ENCODE measurements at places on chromosomes 11 and 22.
A peak's percentile ranks its signal among the peaks of the same experiment; 100 is the strongest.

GRCh38 chr11:118263695-118264568, at the start of gene MPZL2:
MPZL2 (minus strand) TSS chr11:118264297; CDS start chr11:118264153, 144 bp downstream.
- DNase-seq = no peak

DNA sequence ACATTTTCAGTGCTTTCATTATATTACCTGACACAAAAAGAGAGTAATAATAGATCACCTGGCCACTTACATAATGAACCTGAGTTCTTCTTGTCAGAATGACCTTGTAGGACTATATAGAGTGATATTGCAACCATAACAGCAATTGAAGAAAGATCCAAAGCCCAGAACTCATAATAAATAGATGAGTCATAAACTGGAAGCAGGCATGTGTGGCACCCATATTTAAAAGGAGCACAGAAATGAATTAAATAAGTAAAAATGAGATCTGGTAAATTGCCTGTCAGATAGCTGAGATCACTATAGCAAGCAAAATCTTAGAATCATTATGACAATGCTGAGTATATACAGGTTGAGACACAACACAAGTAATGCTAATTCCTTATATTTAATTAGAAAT, 331.8 kb downstream of the AASDHPPT start:
- DNase-seq = no peak

- DNase-seq = no peak
Measured at GRCh38 chr11:74550991-74551753, 41.2 kb upstream of the POLD3 start.

DNA sequence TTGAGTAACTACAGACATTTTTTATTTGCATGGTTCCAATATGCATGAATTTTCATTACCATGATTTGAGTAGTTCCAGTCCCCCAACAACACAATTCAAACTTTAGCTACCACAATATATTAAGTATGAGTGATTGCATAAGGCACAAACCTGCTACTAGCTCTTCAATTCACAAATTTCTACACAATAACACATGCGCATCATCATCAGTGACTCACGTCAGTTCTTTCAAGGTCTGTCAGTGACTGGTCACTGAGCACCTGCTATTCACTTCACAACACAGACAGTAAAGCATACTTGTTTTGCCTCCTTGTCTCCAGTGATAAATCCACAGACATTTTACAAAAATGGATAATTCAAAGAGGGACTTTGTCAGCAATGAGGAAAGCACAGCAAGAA, 435.1 kb upstream of the CCDC90B start:
- DNase-seq = no peak

DNA sequence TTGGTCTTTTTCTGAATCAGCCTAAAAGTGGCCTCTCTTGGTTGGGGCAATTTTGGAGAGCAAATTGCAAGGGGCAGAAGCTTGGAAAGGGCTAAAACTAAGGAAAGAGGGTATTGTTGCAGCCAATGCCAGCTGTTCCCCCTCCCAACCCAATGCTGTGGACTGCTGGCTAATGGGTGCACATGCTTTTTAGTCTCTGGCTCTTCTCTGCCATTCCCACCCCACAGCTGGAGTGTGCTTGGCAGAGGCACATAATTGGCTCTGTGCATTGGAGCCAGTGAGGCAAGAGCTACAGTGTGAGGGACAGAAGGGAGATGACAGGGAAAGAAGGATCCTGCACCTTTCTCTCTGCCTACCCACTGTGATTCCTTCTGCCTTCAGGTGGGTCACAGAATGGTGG, 140.0 kb downstream of the NECTIN1 start:
- DNase-seq = no peak

DNA sequence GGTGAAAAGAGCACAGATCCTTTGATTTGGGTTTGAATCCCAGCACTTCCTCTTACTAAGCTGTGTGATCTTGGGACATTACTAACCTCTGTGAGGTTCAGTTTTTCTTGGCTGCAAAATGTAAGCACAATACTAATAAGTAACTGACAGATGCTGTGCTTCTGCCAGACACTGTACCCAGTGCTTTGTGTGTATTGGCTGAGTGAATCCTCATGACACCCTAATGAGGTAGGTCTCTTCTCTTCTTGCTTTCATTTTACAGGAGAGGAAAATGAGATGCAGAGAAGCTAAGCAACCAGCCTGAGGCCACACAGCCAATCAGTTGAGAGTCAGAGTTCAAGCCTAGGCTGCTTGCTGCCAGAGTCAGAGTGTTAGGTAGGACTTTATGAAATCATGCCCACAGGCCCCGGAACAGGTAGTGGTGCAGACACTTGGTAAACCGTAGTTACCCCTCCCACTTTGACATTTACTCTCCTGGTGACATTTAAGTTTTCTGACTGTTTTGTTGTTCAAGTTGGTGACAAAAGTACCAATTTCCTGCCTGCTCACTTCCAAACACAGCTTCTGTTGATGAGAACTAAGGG, 21.2 kb downstream of the PTPRJ start:
- DNase-seq = peak; percentile 50

GRCh38 chr11:69204246-69204940, 48.7 kb downstream of the SMIM38 start:
- DNase-seq = no peak

GRCh38 chr11:65131895-65132237, 2.5 kb downstream of the SYVN1 start:
- no peak for DNase-seq

- DNase-seq = no peak
Measured at GRCh38 chr11:122320671-122321070, 204.7 kb upstream of the BLID start.

- DNase-seq = no peak
Measured at GRCh38 chr11:130560000-130560780, 111.7 kb downstream of the ADAMTS15 start.

DNA sequence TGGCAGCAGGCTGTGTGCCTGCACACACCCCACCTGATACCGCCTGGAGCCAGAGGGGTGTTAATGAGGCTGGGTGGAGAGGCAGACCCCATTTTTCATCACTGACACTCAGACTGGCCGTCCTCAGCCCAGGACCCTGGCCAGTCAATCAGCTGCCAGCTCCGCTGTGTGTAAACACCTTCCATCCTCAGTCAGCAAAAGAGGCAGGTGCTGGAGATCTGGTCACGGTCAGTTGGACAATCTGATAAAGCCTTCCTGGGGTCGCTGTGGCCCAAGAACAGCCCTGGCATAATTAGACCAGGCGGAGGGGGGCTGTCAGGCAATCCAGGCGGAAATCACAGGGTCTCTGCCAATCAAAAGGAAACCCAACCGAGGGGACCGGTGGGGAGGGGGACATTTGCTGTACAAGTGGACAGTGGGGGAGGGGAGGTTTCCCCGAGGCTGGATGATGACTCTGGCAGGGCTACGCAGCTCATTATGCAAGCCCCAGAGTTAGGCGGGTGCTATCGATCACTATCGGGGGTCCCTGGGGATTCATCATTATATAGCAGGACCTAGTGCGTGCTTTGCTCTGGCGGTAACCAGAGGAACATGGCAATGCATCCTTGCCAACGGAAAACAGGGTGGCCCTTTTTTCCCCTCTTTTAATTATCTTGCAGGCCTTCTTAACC, 72.9 kb downstream of the ABTB2 start:
- DNase-seq = no peak

GRCh38 chr11:128451652-128452470, 135.5 kb downstream of the ETS1 start:
- DNase-seq = no peak

GRCh38 chr11:90476442-90477007, 253.7 kb upstream of the CHORDC1 start:
- no peak for DNase-seq

DNA sequence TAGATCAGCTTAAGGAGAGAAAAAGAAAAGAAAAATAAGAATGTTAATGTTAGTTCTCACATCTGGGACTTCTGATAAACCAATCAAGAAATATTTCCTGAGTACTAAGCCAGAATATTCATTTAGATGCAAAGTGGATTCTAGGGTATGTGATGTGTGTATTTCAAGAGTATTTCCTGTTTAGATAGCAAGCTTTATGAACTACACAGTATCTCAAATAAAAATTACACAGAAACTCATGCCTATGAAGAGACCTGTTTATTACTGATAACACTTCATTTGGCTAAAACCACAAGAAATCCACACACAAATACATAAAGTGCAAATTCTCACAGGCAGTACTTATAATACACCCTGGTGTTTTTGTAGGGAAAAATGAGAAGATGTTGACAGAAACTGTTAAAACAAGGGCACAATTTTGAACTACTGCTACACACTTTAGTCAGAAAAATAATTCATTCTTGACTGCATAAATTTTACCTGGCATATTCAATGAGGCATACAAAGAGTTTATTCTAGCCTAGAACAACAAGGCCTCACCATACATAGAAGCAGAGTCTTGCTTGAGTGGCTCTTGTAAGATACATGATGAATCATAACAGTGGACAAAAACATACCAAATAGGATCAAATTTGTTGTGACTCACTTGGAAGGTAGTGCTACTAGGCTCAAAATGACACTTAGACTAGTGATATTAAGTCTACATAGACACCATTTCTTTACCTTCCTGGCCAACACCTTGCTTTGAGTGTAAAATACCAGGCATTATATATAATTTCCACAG, 18.8 kb upstream of the P4HA3 start:
- DNase-seq = no peak

DNA sequence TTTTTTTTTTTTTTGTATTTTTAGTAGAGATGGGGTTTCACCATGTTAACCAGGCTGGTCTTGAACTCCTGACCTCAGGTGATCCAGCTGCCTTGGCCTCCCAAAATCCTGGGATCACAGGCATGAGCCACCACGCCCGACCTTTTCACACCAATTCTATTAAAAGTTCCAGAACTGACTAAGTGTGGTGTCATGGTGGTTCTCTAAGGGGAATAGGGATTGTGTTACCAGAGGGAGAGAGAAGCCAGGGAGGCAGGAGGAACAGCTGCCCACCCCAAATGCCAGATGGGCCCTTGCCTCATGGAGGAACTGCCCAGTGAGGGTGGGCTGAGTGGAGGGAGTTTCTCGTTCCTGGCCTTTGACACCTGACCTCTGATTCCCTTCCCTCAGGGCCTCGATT, 5.9 kb downstream of the RPS6KA4 start:
- no peak for DNase-seq

GRCh38 chr11:64864135-64864472, 14.3 kb downstream of the EHD1 start:
- no peak for DNase-seq

- no peak for DNase-seq
Measured at GRCh38 chr22:27757928-27758525, 43.5 kb downstream of the MN1 start.

GRCh38 chr11:134639586-134640330, 227.7 kb upstream of the B3GAT1 start:
- DNase-seq = no peak

All from NCI-H1694 (cell line).